ENCODE measurements at places on chromosomes 2 and 18. TPM values are rescaled to one million over a fixed set of nuclear protein-coding genes. Genes with fewer than 3 reads are reported as not detected.
A peak's percentile ranks its signal among the peaks of the same experiment; 100 is the strongest.

- peak; percentile 92 for DNase-seq
- no peaks in the 10 kb centered on the region for H3K27me3 ChIP-seq
- H3K4me3 ChIP-seq, result peak within 1 kb of the TSS; percentile 92
- peak within 1 kb of the TSS; percentile 92 for H3K27ac ChIP-seq
- H3K4me1 ChIP-seq, result peaks cover 14% of the 10 kb centered on the region
Measured at GRCh38 chr2:39778775-39779340, at the start of gene THUMPD2. TSS of gene THUMPD2 (minus strand) at chr2:39779258. CDS start at chr2:39779239, 19 bp downstream.

Gene MROH2A
- not detected for total RNA-seq

GRCh38 chr2:29011418-29012060, 30.4 kb downstream of the TOGARAM2 start:
- no peak overlapping the region for H3K4me3 ChIP-seq
- peak overlapping the region; percentile 69 for H3K27ac ChIP-seq
- DNase-seq, result peak; percentile 92
- H3K4me1 ChIP-seq, result peaks cover 74% of the 10 kb centered on the region
- no peaks in the 10 kb centered on the region for H3K27me3 ChIP-seq
- H3K36me3 ChIP-seq, result no peaks in the 10 kb centered on the region

Gene CNGA3
- total RNA-seq, result not detected

Gene COLEC12
- total RNA-seq, result 4.5 TPM

- no peaks in the 10 kb centered on the region for H3K4me1 ChIP-seq
- no peak overlapping the region for H3K27ac ChIP-seq
- no peaks in the 10 kb centered on the region for H3K27me3 ChIP-seq
- no peak overlapping the region for H3K4me3 ChIP-seq
- H3K36me3 ChIP-seq, result no peaks in the 10 kb centered on the region
Measured at GRCh38 chr2:56001947-56002346, 78.4 kb upstream of the EFEMP1 start.

DNA sequence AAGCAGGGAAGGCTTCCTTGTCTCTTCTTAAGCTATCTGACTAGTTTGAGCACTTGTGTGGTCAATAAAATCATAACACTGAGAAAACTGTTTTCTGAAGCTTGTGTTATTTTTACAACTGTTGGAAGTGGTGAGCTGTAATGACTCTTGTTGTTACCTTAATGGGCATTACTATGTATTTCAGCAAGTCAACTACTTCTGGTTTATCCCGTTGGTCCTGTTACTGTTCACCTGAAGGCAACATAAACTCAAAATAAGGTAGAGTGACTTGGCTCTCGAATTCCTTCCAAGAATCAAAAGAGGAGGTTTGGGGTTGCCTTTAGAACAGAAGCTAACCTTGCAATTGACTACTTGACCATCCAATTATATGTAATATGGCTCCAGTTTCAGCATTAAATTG, 23.2 kb upstream of the FIGN start:
- no peak overlapping the region for H3K27ac ChIP-seq
- no peaks in the 10 kb centered on the region for H3K36me3 ChIP-seq
- no peak for DNase-seq
- H3K4me3 ChIP-seq, result no peak overlapping the region
- no peaks in the 10 kb centered on the region for H3K4me1 ChIP-seq
- H3K27me3 ChIP-seq, result no peaks in the 10 kb centered on the region

- H3K4me3 ChIP-seq, result no peak overlapping the region
- H3K4me1 ChIP-seq, result no peaks in the 10 kb centered on the region
- DNase-seq, result no peak
- H3K36me3 ChIP-seq, result no peaks in the 10 kb centered on the region
- no peaks in the 10 kb centered on the region for H3K27me3 ChIP-seq
- H3K27ac ChIP-seq, result no peak overlapping the region
Measured at GRCh38 chr2:107063228-107063627, 177.3 kb upstream of the ST6GAL2 start.

Gene PRKD3
- total RNA-seq, result 60.8 TPM

Gene DSC3
- not detected for total RNA-seq

Gene RND3
- total RNA-seq, result 59.7 TPM

Data from spleen (tissue), 13 donors.